ENCODE measurements at places on chromosomes 12 and 14.

DNA sequence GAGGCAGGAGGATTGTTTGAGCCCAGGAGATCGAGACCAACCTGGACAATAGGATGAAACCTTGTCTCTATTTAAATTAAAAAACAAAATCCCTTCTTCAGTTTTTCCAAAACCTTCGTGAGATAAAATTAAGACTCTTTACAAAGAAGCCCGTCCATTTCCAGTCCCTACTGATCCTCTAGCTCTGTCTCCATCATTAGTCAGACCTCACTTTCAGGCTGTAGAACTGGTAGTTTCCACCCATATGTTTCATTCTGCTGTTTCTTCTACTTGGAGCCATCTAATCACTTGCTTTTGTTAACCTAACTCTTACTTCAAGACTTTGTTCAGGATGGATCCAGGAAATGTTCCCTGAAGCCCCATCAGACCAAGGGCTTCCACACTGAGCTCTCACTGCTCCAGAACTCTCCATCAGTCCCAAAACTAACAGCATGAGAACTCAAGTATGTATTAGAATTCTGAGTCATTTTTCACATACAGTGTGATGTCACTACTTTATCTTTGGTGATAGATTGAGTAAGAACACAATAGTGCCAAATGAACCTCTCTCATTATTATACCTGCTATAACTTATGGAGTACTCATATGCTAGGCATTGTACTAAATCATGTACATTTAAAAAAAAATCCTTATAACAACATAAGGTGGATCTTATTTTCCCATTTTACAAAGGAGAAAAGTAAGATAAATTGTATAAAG, 90.8 kb downstream of the PRICKLE1 start:
- no peak for DNase-seq

GRCh38 chr12:62839869-62840660, 94.9 kb downstream of the PPM1H start:
- no peak for DNase-seq

DNA sequence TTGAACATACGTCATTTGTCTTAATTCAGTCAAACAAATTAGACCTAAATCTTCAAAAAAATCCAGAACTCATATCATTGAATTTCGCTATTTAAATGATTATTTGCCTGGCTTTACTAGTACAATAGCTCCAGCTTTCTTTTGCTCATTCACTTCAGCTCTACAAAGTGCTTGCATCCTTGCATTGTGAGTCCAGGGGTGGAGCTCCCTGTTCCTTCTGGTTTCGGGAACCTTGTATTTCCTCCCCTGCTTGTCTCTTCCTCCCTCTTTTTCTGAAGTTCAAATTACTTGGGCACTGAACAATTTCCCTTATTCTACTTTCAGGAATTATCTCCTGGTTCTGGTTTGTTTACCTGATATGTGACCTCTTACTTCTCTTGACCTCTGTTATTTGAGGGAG, 58.1 kb upstream of the KITLG start:
- DNase-seq: no peak

GRCh38 chr14:36514278-36515104, 5.5 kb downstream of the NKX2-1 start:
- no peak for DNase-seq

- DNase-seq: no peak
These were observed 157.4 kb downstream of the TBX5 start for GRCh38 chr12:114248527-114248926.

DNA sequence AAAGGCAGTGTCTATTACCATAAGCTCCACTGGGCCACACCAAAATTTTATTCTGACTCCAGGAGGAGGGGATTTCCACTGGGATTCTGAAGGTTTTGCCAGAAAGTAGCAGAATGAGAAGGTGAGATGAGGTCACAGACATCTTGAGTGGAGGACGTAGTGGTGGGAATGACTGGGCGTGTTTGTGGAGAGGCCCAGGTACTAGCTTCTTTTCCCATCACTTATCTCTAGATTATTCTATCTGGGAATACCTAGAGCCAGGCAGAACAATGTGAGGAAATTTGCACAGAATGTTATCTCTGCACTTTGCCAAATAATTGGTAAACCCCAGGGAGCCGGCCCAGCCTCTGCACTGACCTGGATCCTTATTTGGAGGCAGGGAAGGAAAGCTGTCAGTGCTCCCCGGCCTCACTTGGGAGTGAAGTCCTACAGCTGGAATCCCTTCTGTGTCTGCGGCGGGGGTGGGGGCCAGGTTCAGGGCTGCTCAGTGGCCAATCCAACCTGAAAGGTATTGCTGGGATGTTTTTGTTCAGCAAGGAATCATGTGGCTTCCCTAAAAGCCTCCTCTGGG, 129.4 kb downstream of the C12orf75 start:
- DNase-seq: no peak

DNA sequence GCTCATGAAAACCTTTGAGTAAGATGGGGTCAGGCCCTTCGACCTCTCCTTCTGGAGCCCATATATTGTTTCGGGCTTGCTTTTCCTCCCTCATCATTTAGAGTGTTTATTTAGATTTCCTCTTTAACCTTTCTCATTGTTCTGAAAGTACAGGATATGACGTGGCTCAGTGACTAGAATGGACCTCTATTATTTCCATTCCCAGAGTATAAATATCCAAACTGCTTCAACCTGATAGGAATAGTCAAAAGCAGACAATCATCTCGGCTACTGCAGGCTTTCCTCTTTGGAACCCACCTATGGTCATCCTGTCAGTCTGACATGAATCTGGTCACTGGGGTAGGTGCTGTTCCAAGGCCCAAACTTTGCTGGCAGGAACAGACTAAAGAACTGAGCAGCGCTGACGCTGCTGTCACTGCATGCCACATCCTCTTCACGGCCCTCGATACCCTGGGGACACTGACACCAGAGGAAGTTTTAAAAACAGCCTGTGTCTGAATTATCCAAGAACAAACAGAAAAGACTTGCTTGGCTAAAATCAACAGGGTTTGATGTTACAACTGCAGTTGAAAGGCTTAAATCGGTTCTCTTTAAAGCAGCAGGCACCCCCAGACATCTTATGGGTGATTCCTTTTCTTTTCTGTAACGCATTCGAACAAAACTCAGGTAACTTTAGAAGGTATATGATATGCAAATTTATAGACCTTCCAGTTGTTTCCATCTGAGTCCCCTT, 5.0 kb upstream of the DDX47 start:
- DNase-seq: no peak

DNA sequence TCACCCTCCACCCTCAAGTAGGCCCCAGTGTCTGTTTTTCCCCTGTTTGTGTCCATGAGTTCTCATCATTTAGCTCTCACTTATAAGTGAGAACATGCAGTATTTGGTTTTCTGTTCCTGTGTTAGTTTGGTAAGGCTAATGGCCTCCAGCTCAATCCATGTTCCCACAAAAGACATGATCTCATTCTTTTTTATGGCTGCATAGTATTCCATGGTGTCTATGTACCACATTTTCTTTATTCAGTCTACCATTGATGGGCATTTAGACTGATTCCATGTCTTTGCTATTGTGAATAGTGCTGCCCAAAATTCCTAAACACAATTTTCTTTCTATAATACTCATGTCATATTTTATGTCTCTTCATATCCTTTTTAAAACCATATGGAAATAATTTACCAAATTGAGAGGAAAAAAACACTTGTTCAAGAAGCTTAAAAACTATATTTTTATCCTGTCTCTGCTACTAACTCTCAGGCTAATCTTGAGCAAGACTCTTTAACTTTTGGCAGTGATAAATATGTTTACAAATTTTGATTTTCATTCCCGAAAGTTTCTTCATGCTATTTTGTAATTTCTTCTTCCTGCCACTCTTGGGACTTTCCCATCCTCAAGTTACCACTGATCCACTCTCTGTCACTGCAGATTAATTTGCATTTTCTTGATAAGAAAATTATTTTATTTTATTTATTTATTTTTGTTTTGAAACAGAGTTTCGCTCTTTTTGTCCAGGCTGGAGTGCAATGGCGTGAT, 28.0 kb upstream of the OSBPL8 start:
- DNase-seq: no peak

DNA sequence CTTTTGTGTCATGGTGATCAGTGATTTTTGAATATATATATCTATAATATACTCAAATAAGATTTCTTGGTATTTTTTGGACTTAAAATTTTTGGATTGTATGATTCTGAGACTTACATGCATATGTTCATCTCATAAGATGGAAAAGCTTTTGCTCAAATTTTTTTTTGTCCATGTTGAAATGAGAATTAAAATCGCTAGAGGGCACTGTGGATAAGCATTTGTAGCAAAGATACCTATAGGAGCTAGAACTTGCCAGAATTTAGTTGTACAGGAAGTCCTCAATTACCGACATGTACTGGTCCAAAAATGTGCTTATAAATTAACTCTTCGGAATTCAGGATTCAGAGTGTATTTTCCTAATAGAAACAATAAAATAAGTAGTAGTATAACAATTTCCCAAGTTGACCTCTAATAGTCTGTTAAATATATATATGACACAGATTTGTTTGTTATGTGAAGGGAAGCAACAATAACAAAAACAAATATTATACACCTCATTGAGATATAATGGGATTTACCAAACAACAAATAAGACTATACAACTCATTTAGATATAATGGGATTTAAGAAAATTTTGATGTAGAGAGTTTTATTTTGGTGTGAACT, 179.6 kb downstream of the TMEM117 start:
- peak; percentile 70 for DNase-seq

DNA sequence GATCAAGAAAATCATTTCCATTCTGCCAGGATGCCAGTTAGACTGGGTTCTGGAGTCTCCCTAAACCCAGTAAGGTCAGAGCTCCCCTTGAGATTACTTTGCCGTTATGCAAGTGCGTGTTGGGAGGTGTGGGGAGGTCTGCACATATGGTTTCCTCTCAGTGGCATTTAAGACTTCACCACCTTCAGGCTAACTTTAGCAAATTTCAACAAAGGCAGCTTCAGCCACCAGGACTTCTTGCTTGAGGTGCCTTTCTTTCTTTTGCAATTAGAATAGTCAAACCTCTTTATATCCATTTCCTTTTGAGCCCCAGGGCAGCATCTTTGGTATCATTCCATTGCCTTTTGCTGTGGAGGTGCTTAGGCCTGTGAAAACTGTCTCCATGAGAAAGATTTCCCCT, 117.2 kb upstream of the CCND2 start:
- DNase-seq: no peak

DNA sequence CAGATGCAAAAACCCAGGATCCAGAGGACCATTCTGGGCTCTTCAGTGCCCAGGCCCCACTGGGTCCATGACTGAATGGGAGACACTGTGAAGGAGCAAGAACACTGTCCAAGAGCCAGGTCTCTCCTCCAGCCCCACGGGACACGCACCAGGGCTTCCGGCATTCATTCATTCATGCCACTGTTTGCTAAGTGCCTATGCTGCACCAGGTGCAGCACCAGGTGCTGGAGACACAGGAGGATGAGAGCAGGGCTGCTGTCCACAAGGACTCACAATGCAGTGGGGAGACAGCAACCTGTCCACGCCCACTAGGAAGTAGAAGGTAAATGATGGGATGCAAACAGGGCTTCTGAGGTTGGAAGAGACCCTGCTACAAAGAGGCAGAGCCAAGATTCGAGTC, 20.4 kb downstream of the CLMN start:
- DNase-seq: no peak

- DNase-seq: no peak
These were observed 57.8 kb upstream of the ZDHHC17 start for GRCh38 chr12:76706101-76706500.

GRCh38 chr14:101217616-101218371, 314.3 kb upstream of the RTL1 start:
- no peak for DNase-seq
